Urinary bladder (tissue), 4 donors: ENCODE measurements at places on chromosomes 7 and 10. TPM values are rescaled to one million over a fixed set of nuclear protein-coding genes. Genes with fewer than 3 reads are reported as not detected.

TSPAN33 gene
- 15.6 TPM for polyA plus RNA-seq

HACD1 gene
- 29.0 TPM for polyA plus RNA-seq

- DNase-seq, result no peak
These were observed 450.4 kb downstream of the NEBL start for GRCh38 chr10:20446561-20447193.

DNA sequence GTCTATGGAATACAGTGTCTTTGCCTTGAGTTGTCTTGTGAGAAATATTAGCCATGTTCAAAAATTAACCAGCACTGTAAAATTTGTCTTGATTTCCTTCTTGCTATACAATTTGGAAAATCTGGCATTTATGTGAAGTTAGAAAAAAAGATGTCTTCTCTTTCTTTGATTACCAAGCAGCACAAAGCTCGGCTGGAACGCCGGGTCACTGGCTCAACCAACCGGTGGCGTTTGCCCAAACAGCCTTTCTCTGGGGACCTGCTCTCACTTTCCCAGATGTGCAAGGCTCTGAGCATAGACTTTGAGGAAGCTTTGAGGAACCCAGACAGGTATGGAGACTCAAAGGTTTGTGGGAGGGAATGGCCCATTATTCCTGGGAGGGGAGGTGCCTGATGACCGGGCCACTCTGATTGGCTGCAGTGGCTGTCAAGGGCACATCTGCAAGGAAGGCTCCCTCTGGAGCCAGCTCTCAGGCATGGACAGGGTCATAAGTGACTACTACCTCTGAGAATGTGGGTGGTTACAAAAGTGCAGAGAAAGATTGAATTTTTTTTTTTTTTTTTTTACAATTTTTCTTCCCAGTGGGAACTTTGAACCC, 5.6 kb downstream of the BTBD16 start:
- no peak for DNase-seq
